Forelimb muscle (tissue), 1 donor: ENCODE measurements at places on chromosomes 1 and 21. TPM values are rescaled to one million over a fixed set of nuclear protein-coding genes. Genes with fewer than 3 reads are reported as not detected.

The SLAMF6 gene
- 0.16 TPM for polyA plus RNA-seq

The ABCA4 gene
- polyA plus RNA-seq, result 0.59 TPM

The PGLYRP3 gene
- polyA plus RNA-seq, result not detected

The KLHL21 gene
- 41.1 TPM for polyA plus RNA-seq

The SH2D5 gene
- 0.15 TPM for polyA plus RNA-seq

The PIGR gene
- polyA plus RNA-seq, result not detected

The KRTCAP2 gene
- 85.3 TPM for polyA plus RNA-seq

The ALPL gene
- 3.0 TPM for polyA plus RNA-seq

The GJA8 gene
- not detected for polyA plus RNA-seq

The SIM2 gene
- polyA plus RNA-seq, result 2.9 TPM

The RGS16 gene
- 5.5 TPM for polyA plus RNA-seq

The RALGPS2 gene
- 39.6 TPM for polyA plus RNA-seq

The CD1B gene
- polyA plus RNA-seq, result not detected

The ARHGEF19 gene
- 2.5 TPM for polyA plus RNA-seq

The ANKRD34A gene
- polyA plus RNA-seq, result 0.95 TPM

The UBXN10 gene
- 0.15 TPM for polyA plus RNA-seq

The ANKRD35 gene
- polyA plus RNA-seq, result 2.9 TPM

The AMPD1 gene
- 122 TPM for polyA plus RNA-seq

The AKR7A3 gene
- 1.4 TPM for polyA plus RNA-seq

The WARS2 gene
- polyA plus RNA-seq, result 19.5 TPM

The MCOLN3 gene
- polyA plus RNA-seq, result 3.4 TPM

The TEX38 gene
- polyA plus RNA-seq, result 0.27 TPM

The EFNA3 gene
- 2.1 TPM for polyA plus RNA-seq

The GRHL3 gene
- 0.27 TPM for polyA plus RNA-seq

The TNN gene
- 4.6 TPM for polyA plus RNA-seq

The BMP8B gene
- 1.3 TPM for polyA plus RNA-seq

The OLIG1 gene
- 0.38 TPM for polyA plus RNA-seq

The PGLYRP4 gene
- polyA plus RNA-seq, result not detected
